ENCODE measurements at places on chromosomes 3 and 15. TPM values are rescaled to one million over a fixed set of nuclear protein-coding genes. Genes with fewer than 3 reads are reported as not detected.

PRSS50 gene
- total RNA-seq: not detected

DNAH12 gene
- total RNA-seq: not detected

TTLL3 gene
- total RNA-seq: 37.7 TPM

CSTA gene
- not detected for total RNA-seq

SOX14 gene
- not detected for total RNA-seq

DNA sequence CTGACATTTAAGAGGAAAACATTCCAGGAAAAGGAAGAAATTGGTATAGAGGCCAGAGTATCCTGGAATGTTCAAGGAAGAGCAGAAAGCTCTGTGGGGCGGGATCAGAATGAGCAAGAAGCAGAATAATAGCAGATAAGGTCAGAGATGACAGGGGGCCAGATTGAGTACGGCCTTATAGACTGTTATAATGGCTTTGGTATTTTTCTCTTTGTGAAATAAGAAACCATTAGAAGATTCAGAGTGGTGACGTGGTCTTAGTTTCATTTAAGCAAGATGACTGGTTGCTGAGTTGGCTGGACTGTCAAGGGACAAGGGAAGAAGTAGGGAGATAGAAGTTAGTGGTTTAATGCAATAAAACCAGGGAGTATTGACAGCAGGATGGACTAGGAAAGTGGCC is 218.3 kb upstream of the SOX2 start:
- no peaks in the 10 kb centered on the region for H3K4me1 ChIP-seq
- no peaks in the 10 kb centered on the region for H3K27me3 ChIP-seq
- H3K4me3 ChIP-seq: no peak overlapping the region
- no peak overlapping the region for H3K27ac ChIP-seq
- no peaks in the 10 kb centered on the region for H3K36me3 ChIP-seq
- no peak for DNase-seq

DNA sequence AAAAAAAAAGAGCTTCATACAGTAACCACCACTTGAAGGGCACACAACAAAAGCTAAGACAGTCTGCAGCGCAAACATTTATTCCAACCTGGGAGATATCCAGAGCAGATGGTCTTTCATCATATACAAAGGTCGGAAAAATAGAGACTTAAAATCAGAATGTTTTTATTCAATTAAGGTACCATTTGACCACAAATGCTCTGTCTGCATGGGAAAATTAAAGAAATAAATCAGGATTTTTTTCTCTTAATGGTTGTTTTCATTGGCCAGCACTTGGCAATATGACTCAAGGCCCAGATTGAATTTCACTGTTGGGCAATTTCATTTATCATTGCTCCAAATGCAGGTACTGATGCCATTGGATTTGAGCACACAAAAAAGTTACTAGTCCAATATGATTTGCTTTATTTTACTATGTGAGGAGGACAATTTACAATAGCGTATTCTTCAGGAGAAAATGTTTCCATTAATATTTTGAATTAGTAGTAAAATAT is 145.9 kb upstream of the AGTR1 start:
- DNase-seq: no peak
- no peak overlapping the region for H3K27ac ChIP-seq
- no peaks in the 10 kb centered on the region for H3K4me1 ChIP-seq
- no peak overlapping the region for H3K4me3 ChIP-seq
- no peaks in the 10 kb centered on the region for H3K27me3 ChIP-seq
- no peaks in the 10 kb centered on the region for H3K36me3 ChIP-seq

DNA sequence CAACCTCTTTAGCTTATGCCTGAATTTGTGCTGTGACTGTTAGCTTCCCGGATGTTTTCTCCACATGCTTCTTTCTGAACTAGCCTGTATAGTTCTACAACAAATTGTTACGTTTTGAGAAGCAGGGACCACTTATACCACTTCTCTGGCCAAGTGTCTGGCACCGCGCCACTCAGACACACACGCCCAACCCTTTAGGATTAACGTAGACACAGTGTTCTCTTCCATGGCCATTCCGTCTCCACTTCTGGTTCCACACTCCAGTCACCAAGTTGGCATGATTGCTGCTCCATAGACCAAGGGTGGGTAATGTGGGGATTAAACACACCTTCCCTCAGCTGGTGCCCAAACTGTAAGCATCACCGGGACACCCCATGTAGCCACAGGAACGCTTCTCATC is 755 bp upstream of the TMEM108 start:
- no peaks in the 10 kb centered on the region for H3K4me1 ChIP-seq
- no peaks in the 10 kb centered on the region for H3K36me3 ChIP-seq
- H3K27ac ChIP-seq: no peak overlapping the region
- no peak for DNase-seq
- H3K27me3 ChIP-seq: peaks cover 38% of the 10 kb centered on the region

- no peak overlapping the region for H3K4me3 ChIP-seq
- H3K27ac ChIP-seq: no peak overlapping the region
- H3K4me1 ChIP-seq: no peaks in the 10 kb centered on the region
- no peaks in the 10 kb centered on the region for H3K36me3 ChIP-seq
Measured at GRCh38 chr3:64956711-64957325, 269.0 kb upstream of the ADAMTS9 start.

DNA sequence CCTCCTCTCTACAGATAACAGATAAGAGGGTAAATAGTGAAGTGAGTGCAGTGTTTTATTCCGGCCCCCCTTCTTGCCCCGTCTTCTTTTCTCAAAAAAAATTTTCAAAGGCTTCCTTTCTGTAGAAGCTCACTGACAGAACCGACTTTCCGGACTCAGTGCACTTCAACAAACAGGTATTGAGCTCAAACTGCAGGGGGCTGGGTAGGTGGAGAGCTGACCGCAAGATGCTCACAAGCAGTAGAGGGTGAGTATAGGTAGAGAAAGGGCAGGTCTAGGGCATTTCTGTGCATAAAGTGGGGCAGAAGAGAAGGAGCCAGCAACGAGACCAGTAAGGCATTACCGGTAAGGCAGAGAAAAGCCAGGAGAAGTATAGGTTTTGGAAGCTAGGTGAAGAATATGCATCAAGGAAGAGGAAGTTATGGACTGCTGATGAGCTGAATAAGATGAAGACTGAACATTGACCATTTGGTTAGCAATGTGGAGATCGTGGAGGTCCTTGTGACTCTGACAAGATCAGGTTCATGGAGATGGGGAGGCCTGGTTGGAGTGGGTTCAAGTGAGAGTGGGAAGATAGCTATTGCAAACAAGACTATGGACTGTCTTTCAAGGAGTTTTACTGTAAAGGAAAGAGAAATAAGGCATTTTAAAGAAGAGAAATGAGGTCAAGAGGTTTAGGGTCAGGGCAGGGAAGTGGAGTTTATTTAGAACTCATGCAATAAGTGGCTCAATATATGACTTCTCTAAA is 97.4 kb downstream of the ST6GAL1 start:
- H3K27me3 ChIP-seq: no peaks in the 10 kb centered on the region
- peak; percentile 92 for DNase-seq
- peak overlapping the region; percentile 86 for H3K27ac ChIP-seq

DNA sequence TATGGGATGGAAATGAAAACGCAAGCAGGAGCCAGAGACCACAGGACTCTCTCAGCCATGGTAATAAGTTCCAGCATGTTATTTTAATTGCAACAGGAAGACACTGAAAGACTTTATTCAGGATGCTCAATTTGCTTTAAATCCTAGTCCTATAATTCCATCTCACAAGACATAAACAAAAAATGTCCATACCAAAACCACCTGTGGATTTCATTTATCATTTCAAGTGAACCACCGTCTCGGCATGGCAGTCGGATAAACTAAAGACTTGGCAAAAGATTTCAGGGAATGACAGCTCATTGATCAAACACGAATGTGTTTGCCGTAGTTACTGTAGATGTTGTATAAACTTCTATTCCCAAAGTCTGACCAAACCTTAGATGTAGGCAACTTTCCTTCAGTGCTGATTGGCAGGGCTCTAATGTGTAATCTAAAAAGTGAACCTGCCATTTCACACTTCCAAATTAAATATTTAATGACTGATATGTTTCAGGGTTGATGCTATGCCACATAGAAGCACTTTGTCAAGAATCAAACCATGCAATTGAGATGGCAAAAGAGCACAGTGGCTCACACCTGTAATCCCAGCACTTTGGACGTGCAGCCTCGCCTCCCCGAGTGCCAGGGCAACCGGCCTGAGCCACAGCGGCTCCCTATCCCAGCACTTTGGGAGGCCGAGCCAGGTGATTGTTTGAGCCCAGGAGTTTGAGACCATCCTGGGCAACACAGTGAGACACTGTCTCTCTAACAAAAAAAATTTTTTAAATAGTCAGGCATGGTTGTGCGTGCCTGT is 331.7 kb downstream of the MAGI1 start:
- DNase-seq: no peak
- no peaks in the 10 kb centered on the region for H3K36me3 ChIP-seq
- H3K4me3 ChIP-seq: no peak overlapping the region
- H3K4me1 ChIP-seq: no peaks in the 10 kb centered on the region
- no peak overlapping the region for H3K27ac ChIP-seq

- H3K36me3 ChIP-seq: no peaks in the 10 kb centered on the region
- no peak overlapping the region for H3K4me3 ChIP-seq
- H3K27ac ChIP-seq: no peak overlapping the region
- H3K27me3 ChIP-seq: peaks cover 2% of the 10 kb centered on the region
Measured at GRCh38 chr3:87200060-87200647, 27.0 kb upstream of the CHMP2B start.

- no peaks in the 10 kb centered on the region for H3K4me1 ChIP-seq
- no peak overlapping the region for H3K4me3 ChIP-seq
- no peaks in the 10 kb centered on the region for H3K36me3 ChIP-seq
- DNase-seq: no peak
- H3K27me3 ChIP-seq: peaks cover 1% of the 10 kb centered on the region
- H3K27ac ChIP-seq: no peak overlapping the region
Measured at GRCh38 chr3:13846238-13846637, 33.6 kb downstream of the WNT7A start.

GRCh38 chr3:159356606-159357005 is 554.8 kb downstream of the MFSD1 start:
- no peak overlapping the region for H3K4me3 ChIP-seq
- H3K27me3 ChIP-seq: no peaks in the 10 kb centered on the region
- no peak for DNase-seq
- no peaks in the 10 kb centered on the region for H3K4me1 ChIP-seq
- H3K27ac ChIP-seq: no peak overlapping the region

DNA sequence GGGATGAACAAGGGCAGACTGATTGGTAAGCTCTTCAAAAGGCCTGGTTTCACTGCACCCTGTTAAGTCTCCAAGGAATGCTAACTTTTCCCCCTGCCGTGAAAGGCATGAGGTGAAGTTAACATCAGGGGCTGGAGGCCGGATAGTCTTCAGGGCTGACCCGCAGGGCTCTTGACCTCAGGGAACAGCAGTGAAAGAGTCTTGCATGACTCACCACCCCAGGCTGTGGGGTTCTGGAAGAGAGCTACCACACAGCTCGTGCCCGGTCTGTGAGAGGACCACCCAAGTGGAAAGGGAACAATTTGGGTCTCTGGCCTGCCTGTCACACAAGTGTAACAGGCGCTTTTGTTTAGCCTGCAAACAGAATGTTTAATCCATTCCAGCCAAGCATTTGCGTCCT is 504.9 kb downstream of the EDEM1 start:
- H3K27me3 ChIP-seq: no peaks in the 10 kb centered on the region
- no peak for DNase-seq
- no peaks in the 10 kb centered on the region for H3K4me1 ChIP-seq
- no peak overlapping the region for H3K4me3 ChIP-seq
- no peaks in the 10 kb centered on the region for H3K36me3 ChIP-seq

DNA sequence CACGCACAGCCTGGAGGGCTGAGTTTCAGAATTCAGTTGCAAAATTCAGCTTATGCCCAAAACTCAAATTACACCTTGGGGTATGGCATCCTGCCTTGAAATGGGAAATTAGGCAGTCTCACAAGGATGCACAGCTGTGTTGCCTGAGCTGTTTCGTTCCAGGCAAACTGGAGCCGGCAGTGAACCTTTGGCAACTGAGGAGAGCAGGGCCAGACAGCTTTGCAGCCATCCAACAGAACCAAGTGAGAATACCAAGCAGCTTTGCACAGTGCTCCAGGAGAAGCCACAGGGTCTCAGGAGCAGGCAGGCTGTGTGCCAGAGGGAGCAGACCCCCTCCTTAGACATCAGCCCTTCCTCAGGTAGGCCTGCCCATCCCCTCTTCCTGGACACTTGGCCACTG is 32.5 kb upstream of the BFSP2 start:
- H3K36me3 ChIP-seq: no peaks in the 10 kb centered on the region
- DNase-seq: no peak
- no peak overlapping the region for H3K27ac ChIP-seq

- no peak overlapping the region for H3K27ac ChIP-seq
- H3K4me3 ChIP-seq: no peak overlapping the region
- no peaks in the 10 kb centered on the region for H3K36me3 ChIP-seq
- no peaks in the 10 kb centered on the region for H3K4me1 ChIP-seq
Measured at GRCh38 chr15:56425976-56426375, 39.0 kb downstream of the MNS1 start.

DNA sequence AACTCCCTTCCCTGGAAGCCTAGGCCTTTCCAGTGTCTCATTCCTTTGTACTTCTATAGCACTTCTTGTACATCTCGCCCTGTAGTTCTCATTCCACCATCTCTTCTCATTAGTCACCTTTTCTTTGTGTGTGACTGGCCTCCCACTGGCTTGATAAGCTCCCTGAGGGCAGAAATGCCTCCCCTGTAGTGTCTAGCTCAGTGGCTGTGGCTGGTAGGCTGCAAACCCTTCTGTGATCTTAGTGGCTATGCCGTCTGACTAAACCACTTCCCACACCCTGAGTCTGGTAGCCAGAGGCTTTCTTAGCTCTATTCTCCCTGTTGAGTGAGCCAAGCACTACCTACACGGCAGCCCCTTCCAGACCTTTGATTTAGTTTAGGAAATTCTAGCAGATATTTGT is 24.4 kb upstream of the TNFAIP8L3 start:
- peaks cover 9% of the 10 kb centered on the region for H3K27me3 ChIP-seq
- no peak overlapping the region for H3K4me3 ChIP-seq
- H3K36me3 ChIP-seq: no peaks in the 10 kb centered on the region
- no peak for DNase-seq
- H3K27ac ChIP-seq: no peak overlapping the region

GRCh38 chr3:129278966-129279906 is 566 bp downstream of the HMCES start:
- H3K4me3 ChIP-seq: peak overlapping the region; percentile 99
- peaks cover 44% of the 10 kb centered on the region for H3K4me1 ChIP-seq
- H3K27ac ChIP-seq: peak overlapping the region; percentile 96

GRCh38 chr3:99878005-99878404 is 60.3 kb downstream of the CMSS1 start:
- H3K36me3 ChIP-seq: peaks cover 6% of the 10 kb centered on the region
- no peak overlapping the region for H3K27ac ChIP-seq
- DNase-seq: no peak
- peaks cover 35% of the 10 kb centered on the region for H3K27me3 ChIP-seq

DNA sequence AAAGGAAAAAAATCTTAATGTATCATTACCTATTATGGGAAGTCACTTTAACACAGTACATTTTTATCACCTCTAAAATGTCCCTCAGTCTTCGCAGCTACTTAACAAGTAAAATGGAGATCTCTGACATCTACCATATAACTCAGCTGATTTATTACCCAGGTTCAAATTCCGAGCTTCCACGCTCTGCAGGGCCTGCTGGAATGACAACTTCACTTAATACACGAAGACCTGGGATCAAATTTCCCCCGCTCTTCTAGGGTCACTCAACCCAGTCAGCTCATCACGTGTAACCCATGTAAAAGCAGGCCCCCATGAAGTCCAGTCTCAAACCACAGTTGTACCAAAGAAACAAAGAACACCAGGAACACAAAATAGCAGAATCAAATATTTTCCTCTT is 44.2 kb upstream of the ACP3 start:
- DNase-seq: no peak
- no peaks in the 10 kb centered on the region for H3K4me1 ChIP-seq
- no peaks in the 10 kb centered on the region for H3K36me3 ChIP-seq
- H3K27me3 ChIP-seq: peaks cover 7% of the 10 kb centered on the region
- H3K4me3 ChIP-seq: no peak overlapping the region

Measured in activated CD4-positive, alpha-beta T cell treated with anti-CD3 and anti-CD28 coated beads, Interleukin-2, amount 10 ng/mL, durations not matched to agents 24 days and 14 days (primary cell).